ENCODE measurements at places on chromosomes 2 and 18.

DNA sequence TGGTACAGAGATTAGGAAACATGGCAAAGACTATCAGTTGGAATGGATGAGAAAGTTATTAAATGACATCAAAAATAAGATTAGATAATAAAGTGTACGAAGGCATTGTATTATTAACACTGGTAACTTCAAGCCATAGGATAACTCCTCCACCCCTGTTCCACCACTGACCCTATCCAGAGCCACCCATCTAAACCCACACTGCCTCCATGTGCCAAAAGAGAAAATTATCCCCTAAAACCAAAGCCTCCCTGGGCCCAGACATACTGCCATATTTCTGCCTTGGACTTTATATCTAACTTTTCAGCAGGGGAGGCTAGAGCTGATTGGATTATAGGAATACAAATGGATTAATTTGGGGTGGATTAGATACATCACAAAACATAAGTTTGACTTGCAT lies 443.7 kb downstream of the BCL11A start:
- no peak for DNase-seq

- no peak for DNase-seq
These were observed 99.7 kb upstream of the CELF4 start for GRCh38 chr18:37665346-37665745.

GRCh38 chr2:96506016-96506906 lies 1.1 kb upstream of the NEURL3 start:
- no peak for DNase-seq

- DNase-seq = no peak
These were observed 5.8 kb upstream of the ARL5A start for GRCh38 chr2:151833984-151834383.

- DNase-seq = no peak
These were observed 178.0 kb upstream of the SPOPL start for GRCh38 chr2:138323382-138324067.

GRCh38 chr18:54679318-54680149 lies 88.5 kb downstream of the DYNAP start:
- peak; percentile 35 for DNase-seq

- peak; percentile 69 for DNase-seq
These were observed 90.1 kb upstream of the CAVIN2 start for GRCh38 chr2:191936882-191937405.

DNA sequence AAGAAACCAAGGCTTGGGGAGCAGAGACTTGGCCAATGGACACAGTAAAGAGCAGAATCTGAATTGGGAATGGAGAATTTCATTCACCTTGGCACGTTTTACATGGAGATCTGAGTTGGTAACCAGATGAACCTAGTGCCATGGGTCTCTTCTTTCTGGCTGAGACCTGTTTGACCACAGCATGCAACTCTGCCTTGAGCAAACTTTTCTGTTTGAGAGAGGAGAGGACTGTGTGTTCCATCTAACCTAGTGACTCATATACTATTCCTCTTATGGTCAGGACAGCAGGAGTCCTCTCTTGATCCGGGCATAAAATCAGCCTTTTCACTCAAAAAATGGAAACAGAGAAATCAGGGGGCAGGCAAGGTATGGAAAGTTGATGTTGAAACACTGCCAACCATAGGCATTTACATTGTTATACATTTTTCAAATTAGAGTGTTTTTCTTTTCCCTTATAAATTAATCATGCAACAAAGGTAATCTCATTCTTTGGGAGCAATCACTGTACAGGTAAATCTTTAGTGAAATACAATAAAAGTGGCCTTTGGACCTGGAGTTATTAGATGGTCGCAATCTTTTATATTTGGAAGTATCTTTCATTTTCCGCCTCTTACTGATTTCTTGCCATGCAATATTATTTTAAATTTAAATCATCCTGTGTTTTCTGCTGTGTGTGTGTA lies 86.7 kb downstream of the NRP2 start:
- DNase-seq = no peak

- no peak for DNase-seq
These were observed 70.0 kb upstream of the PPP1CB start for GRCh38 chr2:28681606-28682005.

DNA sequence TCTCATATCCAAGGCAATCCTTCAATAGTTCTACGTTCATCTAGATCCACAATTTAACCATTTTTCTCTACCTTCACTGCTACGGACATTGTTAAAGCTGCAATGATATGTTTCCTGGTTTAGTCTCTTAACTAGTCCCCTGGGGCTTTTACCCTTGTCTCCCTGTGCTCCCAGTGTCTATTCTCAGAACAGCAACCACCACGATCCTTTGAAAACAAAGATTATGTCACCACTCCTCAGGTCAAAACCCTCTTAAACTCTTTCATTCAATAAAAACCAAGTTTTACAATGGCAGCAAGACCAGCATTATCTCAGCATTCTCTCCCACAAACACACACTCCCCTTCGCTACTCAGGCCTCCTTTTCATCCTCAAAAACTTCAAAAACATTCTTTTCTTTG lies 298.2 kb upstream of the CHST9 start:
- no peak for DNase-seq

GRCh38 chr2:163736433-163737189 lies 803 bp upstream of the FIGN start:
- peak; percentile 20 for DNase-seq

DNA sequence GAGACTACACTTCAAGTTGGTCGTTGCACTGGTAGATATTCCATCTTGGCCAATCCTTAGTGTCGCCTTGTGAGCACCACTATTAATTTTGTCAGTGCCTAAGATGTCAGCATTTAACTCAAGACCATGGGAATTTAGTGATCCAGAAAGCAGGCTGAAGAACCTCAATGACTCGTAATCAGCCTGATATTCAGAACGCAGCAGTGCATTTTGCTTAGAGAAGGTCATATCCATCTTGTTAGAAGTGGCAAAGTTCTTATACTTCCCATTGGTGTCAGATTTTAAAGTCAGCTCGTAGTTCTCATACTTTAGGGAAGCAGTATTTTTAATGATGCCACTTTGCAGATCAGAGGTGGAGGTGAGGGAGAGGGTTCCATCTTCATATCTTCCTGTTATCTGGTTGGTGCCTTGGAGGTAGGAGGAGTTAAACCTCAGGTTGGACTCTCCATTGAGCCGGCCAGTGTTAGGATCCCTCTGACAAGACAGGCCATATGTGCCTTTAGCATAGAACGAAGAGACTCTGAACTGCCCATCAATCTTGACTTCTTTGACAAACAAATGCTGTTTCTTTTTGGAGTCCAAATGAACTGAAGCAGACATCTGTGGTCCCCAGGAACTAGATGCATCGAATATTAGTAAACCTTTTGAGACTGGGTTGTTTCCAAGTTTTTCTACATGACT lies 31.9 kb downstream of the APOB start:
- DNase-seq = no peak

GRCh38 chr18:29271501-29271900 lies 1094.6 kb upstream of the CDH2 start:
- DNase-seq = no peak
